ENCODE measurements at places on chromosomes 11 and 22. TPM values are rescaled to one million over a fixed set of nuclear protein-coding genes. Genes with fewer than 3 reads are reported as not detected.
A peak's percentile ranks its signal among the peaks of the same experiment; 100 is the strongest.

- H3K4me1 ChIP-seq: peaks cover 5% of the 10 kb centered on the region
- no peaks in the 10 kb centered on the region for H3K27me3 ChIP-seq
- H3K27ac ChIP-seq: no peak overlapping the region
- peak; percentile 7 for DNase-seq
- H3K4me3 ChIP-seq: no peak overlapping the region
- no peaks in the 10 kb centered on the region for H3K36me3 ChIP-seq
Observed at GRCh38 chr11:19499999-19500398, 212.6 kb upstream of the NAV2 start.

GRCh38 chr11:28913883-28914282 is 805.7 kb downstream of the METTL15 start:
- no peak overlapping the region for H3K4me3 ChIP-seq
- no peaks in the 10 kb centered on the region for H3K27me3 ChIP-seq
- H3K27ac ChIP-seq: no peak overlapping the region
- DNase-seq: no peak
- no peaks in the 10 kb centered on the region for H3K4me1 ChIP-seq

- DNase-seq: no peak
- no peaks in the 10 kb centered on the region for H3K27me3 ChIP-seq
- no peak overlapping the region for H3K4me3 ChIP-seq
- no peak overlapping the region for H3K27ac ChIP-seq
- no peaks in the 10 kb centered on the region for H3K4me1 ChIP-seq
Observed at GRCh38 chr11:44631831-44632230, 66.4 kb downstream of the CD82 start.

- H3K36me3 ChIP-seq: no peaks in the 10 kb centered on the region
- H3K4me1 ChIP-seq: no peaks in the 10 kb centered on the region
- H3K27me3 ChIP-seq: no peaks in the 10 kb centered on the region
- H3K27ac ChIP-seq: no peak overlapping the region
Observed at GRCh38 chr11:16981651-16982194, 32.5 kb downstream of the PLEKHA7 start.

DNA sequence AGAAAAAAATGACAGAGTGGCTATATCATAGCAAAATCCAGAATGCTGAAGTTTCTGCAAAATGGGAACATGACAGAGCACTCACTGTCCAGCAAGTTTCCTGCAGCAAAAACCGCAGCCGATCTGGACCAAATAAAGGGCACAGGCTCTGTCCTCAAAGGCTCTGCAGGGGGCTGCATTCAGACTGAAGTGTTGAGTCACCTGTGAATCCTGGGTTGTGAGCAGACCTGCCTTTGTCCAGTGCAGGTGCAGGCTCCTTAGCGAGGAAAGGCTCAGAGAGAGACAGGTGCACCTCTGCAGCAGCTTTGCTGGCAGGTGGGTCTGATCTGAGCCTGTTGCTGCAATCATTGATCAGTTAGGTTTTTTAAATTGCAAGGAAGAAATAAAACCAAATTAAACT is 29.3 kb upstream of the NFAM1 start:
- H3K27ac ChIP-seq: no peak overlapping the region
- peaks cover 24% of the 10 kb centered on the region for H3K27me3 ChIP-seq
- no peaks in the 10 kb centered on the region for H3K4me1 ChIP-seq
- no peak overlapping the region for H3K4me3 ChIP-seq

DNA sequence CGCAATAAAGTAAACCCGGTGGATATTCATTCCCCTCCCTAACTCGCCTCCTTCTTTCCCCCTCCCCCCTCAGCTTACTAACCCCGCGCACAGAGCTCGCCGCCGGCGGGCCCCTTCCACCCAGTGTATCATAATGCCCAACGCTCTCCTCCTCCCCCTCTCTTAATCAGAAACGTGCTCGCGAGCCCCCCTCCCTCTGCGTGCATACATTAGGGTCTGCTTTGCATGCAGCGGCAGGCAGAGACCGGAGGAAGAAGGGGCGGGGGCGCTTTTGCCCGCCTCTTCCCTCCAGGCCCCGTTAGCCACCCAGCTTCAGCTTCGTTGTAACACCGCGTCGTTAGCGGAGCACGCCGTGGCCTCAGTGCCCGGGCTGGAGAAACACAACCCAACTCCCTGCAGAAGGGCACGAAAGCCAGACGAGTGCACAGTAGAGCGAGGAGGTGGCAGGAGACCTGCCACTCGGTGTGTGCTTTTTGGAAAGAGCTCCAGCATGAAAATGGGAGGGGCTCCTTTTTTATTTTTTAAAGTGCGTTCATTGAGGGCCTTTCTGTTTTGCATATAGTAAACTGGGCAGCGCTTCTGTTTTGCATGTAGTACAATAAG is 901 bp upstream of the KMT2A start:
- peak overlapping the region; percentile 35 for H3K27ac ChIP-seq
- H3K4me3 ChIP-seq: peak overlapping the region; percentile 74
- DNase-seq: peak; percentile 53
- peaks cover 10% of the 10 kb centered on the region for H3K4me1 ChIP-seq
- H3K27me3 ChIP-seq: no peaks in the 10 kb centered on the region

The OR8K3 gene
- total RNA-seq: not detected

DNA sequence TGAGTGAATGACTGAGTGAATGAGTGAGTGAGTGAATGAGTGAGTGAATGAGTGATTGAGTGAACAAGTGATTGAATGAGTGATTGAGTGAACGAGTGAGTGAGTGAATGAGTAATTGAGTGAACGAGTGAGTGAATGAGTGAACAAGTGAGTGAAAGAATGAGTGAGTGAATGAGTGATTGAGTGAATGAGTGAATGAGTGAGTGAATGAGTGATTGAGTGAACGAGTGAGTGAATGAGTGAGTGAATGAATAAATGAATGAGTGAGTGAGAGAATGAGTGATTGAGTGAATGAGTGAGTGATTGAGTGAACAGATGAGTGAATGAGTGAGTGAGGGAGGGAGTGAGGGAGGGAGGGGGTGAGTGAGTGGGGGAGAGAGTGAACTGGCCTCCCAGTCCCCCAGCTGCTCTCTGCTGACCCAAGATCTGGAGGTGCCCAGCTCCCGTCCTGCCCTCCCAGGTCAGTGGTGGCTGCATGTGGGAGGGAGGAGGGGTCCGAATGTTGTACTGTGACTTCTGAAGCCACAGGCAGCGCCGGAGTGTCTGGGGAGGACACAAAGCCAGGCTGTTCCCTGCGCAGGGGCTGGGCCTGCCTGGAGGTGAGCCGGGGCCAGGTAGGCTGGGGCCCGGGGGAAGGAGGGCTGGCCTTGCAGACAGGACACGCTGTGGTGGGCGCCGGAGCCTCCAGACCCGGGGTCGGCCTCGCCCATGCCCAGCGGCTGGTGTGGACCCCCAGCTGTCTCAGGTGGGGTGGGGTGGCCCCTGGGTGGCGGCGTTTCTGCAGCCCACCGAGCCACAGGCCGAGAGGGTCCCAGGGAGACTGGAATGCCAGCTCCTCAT is 17.8 kb upstream of the PIM3 start:
- no peaks in the 10 kb centered on the region for H3K27me3 ChIP-seq
- no peaks in the 10 kb centered on the region for H3K36me3 ChIP-seq
- peaks cover under 1% of the 10 kb centered on the region for H3K4me1 ChIP-seq
- no peak overlapping the region for H3K27ac ChIP-seq

The GLB1L3 gene
- not detected for total RNA-seq

The RAB38 gene
- 10.1 TPM for total RNA-seq

The RNF214 gene
- 13.4 TPM for total RNA-seq

GRCh38 chr11:61725781-61726231 is 26.6 kb upstream of the MYRF start:
- no peaks in the 10 kb centered on the region for H3K27me3 ChIP-seq
- H3K36me3 ChIP-seq: peaks cover 5% of the 10 kb centered on the region
- no peak overlapping the region for H3K27ac ChIP-seq
- DNase-seq: peak; percentile 67

DNA sequence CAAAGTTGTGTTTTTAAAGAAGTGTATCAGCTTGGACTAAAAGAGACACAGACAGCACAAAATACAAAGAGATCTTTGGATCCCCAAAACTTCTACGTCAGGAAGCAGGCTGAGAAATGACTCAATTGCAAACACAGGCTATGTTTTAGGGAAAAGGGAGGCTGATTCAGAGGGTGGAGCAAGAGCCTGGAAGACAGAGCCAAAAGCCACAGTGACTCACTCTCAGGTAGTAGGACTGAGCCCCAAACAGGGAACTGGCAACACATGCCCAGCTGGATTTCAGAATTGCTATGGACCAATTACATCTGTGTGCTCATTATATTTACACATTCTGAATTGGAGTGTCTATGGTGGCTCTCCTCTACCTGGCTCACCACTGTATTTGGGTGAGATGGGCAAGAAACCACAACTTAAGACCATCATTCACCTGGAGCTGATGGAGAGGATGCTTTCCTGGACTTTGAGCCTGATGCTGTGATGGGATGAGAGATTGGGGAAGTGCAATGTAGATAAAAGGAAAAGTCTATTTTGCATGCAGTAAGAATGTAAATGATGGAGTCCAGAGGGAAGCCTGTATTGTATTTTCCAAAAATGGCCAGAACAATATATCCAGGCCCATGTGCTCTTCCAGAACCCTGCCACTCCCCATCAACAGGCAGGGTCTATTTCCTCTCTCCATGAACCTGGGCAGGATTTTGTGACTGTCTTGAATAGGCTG is 20.8 kb upstream of the LINC01488 start:
- no peaks in the 10 kb centered on the region for H3K27me3 ChIP-seq
- H3K4me1 ChIP-seq: peaks cover 14% of the 10 kb centered on the region
- peak; percentile 88 for DNase-seq
- no peaks in the 10 kb centered on the region for H3K36me3 ChIP-seq
- H3K4me3 ChIP-seq: no peak overlapping the region
- H3K27ac ChIP-seq: peak overlapping the region; percentile 67
